Activated CD4-positive, alpha-beta T cell treated with anti-CD3 and anti-CD28 coated beads, Interleukin-2, amount 50 U/mL, for 24 hours (primary cell): ENCODE measurements at places on chromosomes 12 and 14.

DNA sequence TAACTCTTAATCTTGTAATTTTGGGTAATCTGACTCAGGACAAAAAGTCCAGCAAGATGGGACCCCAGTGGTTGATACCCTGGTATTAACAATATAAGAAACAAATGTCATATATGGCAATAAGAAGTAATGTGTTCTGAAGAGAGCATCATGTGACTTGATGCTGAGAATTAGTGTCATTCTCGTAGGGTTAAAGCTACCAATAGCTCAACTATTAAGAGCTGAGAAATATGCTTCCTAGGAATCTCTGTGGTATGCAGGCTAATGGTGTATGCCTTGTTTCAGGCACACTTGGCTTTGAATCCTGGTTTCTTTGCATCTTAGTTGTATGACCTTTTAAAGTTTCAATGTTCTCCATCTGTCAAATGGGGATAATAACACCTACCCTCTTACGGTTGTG, 9.1 kb downstream of the MYRFL start:
- DNase-seq = no peak

- DNase-seq = no peak
Measured at GRCh38 chr12:132686825-132687210, 324 bp downstream of the POLE start.

GRCh38 chr12:19245106-19245505, 115.6 kb downstream of the PLEKHA5 start:
- no peak for DNase-seq

DNA sequence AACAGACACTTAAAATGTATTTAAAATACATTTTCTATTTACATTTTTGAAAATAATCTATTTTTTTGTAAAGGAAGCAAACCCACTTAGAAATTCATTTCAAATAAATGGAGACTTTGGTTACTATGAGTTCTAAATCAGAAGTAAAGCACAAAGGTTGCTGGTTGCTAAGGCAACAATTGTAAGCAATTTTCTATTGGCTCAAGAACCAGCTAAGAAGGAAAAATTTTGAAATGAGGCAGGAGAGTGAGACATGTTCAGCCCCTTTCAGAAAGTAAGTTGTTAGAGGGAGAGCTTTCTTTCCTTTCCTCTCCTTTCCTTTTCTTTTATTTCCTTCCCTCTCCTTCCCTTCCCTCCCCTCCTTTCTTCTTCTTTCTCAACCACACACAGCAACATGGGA, 80.7 kb downstream of the PRMT8 start:
- DNase-seq = no peak

- DNase-seq = no peak
Measured at GRCh38 chr14:94081386-94081820, 293 bp downstream of the IFI27L1 start.

DNA sequence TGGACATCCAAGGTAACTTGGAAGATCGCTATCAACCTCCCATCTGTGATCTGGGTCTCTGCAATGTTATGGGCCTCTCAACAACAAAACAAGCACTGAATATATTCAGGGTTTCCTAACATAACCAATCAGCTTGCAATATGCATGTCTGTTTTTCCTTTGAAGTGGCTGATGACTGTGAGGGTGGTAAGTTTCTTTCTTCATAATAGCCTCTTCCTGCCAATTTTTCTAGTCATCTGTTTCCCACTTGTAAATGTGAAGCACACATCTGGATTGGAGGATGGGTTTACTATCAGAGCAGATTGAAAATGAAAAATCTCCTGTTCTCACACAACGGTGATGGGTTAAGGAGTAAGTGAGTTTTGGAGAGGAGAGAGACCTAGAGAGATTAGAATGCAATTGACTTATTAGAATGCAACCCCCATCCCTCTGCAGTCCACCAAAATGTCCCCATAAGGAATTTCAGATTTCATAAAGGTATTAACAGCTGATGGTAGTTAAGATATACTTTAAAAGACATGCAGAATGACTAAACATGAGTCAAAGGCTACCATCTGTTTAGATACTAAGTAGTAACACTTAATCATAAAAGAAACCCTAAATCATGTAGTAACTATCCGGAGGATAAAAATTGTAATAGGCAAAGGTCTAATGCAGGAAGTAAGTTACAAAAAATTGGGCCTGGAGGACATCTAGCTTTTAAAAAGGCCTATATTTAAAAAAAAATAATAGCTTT, 58.4 kb upstream of the SAV1 start:
- DNase-seq = no peak

DNA sequence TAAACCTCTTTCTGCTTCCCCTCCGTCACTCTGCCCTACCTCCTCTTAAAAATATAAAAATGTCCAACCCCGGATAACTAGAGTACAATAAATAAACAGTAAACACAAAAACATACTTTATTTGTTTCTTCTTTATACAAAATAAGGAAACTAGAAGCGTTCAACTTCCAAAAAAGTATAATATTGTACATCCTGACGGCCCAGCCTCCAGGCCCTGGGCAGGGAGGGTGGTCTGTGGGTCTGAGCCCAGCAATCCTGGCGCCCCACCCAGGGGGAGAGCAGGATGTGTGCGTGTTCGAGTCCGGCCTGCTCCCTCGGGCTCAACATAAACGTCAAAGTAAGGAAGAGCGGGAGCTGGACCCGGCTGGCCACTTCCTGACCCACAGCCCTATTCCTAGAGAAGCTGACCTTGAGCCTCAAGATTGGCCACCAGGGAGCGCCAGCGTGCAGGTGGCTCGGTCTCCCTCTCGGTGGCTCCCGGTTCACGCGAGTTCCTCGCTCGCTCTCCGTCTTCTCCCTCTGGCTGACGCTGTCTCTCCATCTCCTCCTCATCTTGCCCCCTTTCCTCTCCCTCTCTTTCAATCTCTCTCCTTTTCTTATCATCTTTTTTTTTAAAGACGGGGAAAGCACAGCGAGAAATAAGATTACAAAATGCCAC, 9.4 kb downstream of the LHX5 start:
- peak; percentile 42 for DNase-seq

DNA sequence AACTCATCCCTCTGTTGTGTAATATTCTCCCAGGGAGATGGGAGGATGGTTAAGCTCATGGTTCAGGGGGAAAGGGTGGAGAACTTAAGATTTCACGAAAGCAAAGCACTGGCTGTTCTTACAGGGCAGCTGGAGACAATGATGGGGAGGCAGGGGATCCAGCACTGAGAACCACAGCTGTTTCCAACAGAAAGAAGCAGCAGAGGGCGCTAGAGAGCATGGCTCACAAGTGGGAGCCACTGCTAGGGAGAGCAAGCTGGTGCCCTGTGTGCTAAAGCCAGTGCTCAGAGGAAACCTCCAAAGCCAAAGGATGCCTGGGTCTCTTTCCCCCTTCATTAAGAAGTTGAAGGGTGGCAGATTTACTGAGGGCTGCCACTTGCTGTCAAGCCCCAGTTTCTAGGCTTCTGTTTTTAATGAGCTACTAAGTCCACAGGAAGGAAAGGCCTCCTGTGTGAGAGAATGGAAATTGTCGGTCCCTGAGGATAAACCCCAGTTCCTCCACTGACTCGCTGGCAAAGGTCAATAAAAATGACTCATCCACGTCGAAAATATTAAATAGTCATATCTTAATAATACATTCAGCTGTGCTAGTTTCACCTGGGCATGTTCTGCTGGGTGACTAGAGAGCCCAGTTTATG, 199.7 kb downstream of the ANO2 start:
- no peak for DNase-seq

- DNase-seq = no peak
Measured at GRCh38 chr14:65872536-65872935, 460.0 kb downstream of the FUT8 start.

DNA sequence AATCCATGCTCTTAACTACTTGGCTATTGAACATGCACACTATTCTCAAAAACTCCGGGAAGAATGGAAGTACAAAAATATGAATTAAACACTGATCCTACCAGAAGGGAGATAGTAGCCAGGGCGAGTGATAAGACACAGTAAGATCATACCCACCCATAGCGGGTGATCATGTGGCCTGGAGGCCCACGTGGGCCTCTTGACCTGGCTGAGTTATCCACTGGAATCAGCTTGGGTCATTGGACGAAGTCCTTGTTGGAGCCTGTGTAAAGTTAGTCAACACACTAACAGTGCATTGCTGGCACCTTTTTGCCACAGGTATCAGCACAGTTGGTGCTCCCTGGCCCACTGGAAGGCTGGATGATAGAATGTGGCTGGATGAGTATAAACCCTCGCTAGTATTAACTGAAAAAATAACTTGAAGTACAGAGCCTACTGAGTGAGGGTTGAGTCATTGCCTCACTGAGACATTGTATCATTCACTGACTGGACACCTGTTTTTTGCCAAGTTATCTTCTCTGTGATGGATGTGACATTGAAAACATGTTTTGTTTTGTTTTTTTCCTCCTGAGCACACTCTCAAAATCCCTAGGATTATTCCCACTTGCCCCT, 149.2 kb upstream of the FUT8 start:
- DNase-seq = no peak

DNA sequence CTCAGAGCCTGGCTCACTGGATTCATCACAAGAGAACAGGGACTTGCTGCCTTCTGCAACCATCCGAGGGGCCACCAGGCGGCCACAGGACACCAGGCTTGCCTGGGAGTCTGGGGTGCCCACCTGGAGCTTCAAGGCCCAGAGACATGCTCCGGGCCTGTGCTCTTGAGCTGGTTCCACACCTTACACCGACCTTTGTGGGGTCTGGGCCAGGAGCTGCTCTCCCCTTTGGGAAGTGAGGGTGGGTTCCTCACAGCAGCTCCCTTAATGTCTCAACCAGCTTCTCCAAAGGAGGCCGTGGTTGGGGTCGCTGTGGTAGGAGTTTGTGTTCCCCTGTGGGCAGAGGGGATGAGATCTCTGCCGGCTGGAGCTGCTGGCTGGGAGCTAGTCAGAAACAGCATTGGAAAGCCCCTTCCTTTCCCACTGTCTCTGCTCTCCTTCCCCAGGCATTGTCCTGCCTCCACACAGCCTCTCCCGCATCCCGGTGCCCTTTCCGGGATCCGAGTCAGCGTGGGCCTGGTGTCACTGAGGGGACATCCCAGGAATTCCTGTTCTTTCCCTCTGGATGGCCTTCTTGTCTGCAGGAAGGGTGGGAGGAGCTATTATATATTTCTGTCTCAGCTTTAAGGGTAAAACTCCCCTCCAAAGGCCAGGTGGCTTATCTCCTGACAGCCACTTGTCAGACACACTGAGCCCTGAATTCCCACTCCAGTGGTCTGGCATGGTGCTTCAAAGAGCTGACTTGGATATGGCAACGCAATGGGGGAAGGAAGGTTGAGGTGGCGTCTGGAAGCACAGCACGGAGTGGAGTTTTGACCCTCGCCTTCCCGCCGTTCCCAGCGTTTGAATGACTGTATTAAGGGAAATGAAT, 5.1 kb upstream of the PAPLN start:
- no peak for DNase-seq

- DNase-seq = no peak
Measured at GRCh38 chr14:50025776-50026175, 90.6 kb downstream of the VCPKMT start.

DNA sequence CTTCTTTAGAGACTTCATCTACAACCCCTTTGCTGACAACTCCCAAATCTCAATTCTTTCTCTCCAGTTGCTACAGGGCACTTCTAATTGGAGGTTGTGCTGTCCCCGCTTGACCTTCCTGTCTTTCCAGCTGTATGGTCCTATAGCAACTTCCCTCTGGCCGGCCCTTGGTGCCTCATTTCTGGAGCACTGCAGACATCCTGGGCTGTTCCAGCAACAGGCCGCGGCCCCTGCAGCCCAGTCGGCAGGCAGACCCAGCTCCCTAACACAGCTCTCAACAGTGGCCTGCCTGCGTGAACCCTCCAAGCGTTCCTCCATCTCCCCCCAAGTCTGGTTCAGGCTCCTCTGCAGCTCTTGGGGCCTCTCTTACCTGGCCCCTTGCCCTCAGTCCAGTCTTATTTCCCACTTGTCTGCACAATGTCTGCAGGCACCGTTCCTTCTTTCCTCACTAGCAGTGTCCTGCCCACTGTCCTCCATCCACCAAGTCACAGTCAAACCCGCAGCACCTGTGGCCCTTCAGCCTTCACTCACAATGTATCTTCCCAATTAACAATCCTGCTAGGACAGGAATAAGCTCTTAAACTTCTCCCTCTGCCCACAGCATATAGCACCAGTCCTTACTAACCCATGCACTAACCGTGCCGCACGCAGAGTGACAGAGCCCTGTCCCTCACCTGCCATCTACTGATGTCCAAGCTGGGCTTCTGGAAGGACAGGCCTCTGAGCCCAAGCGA, 1.6 kb upstream of the EML1 start:
- no peak for DNase-seq

DNA sequence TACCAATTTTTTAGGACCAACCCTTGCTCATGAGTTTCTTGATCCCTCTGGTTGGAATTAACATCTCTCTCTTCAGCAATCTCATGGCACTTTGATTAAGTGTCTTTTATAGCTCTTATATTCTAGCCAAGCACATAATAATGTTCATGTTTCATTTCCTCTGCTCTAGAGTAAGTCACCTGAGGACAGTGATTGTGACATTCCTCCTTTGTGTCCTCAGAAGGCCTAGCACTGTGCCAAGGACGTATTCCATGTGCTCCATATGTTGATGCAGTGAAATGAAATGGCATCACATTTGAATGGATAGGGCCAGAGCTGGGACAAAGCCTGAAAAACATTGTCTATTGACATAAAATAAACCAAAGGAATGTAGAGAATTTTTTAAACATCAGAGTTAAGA, 322.8 kb upstream of the PRICKLE1 start:
- DNase-seq = no peak

DNA sequence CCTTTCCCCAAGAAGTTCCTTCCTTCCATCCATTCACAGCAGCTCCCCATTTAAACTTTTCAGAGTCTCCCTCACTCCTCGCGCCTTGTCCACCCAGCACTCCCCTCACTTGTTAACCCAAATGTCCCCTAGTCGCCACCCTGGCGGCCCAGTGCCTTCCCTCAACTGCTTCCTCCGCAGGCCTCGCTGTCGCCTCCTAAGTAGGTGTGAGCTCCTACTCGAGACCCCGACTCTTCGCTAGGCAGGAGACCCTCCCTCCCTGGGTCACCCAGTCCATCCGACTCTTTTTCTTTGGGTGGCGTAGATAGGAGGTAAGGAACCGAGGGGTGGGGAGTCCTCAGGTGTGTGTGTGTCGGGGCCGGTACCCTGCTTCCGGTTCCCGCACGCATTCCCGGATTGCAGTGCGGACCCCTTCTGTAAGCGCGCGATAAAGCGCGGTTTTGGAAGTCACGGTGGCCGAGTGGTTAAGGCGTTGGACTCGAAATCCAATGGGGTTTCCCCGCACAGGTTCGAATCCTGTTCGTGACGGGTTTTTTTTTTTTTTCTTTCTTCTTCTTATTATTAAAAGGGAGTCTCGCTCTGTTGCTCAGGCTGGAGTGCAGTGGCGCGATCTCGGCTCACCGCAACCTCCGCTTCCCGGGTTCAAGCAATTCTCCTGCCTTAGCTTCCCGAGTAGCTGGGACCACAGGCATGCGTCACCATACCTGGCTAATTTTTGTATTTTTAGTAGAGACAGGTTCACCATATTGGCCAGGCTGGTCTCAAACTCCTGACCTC, 823 bp upstream of the SMARCC2 start:
- DNase-seq = peak; percentile 93

- DNase-seq = peak; percentile 26
Measured at GRCh38 chr12:44812062-44812461, 64.1 kb downstream of the NELL2 start.

GRCh38 chr14:75794615-75795038, 133.6 kb downstream of the TTLL5 start:
- DNase-seq = no peak

GRCh38 chr14:20680843-20681347, 3.5 kb upstream of the RNASE4 start:
- no peak for DNase-seq
